ENCODE measurements at places on chromosomes 12 and 14.

GRCh38 chr12:95014554-95014953 is 11.1 kb upstream of the NDUFA12 start:
- no peak for DNase-seq

GRCh38 chr14:70045844-70046535 is 142.8 kb downstream of the SLC8A3 start:
- peak; percentile 81 for DNase-seq

DNA sequence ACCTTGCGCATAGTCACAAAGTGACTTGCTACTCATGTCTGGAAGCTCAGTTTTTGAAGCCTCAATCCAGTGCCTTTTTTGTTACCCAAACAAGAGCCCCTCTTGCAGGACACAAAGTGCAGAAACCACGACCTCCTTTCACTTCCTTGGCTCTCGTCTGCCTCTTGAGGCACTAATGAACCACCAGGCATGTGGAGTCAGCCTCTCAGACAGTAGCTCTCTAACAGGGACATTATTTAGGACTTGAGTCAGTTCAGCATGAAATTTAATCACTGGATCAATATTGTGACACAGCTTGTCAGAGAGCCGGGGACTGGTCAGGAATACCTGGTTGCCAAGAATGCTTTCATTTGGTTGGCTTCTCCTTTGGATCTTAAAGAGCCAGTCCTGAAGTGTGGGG is 46.7 kb downstream of the HSPB8 start:
- DNase-seq: no peak

DNA sequence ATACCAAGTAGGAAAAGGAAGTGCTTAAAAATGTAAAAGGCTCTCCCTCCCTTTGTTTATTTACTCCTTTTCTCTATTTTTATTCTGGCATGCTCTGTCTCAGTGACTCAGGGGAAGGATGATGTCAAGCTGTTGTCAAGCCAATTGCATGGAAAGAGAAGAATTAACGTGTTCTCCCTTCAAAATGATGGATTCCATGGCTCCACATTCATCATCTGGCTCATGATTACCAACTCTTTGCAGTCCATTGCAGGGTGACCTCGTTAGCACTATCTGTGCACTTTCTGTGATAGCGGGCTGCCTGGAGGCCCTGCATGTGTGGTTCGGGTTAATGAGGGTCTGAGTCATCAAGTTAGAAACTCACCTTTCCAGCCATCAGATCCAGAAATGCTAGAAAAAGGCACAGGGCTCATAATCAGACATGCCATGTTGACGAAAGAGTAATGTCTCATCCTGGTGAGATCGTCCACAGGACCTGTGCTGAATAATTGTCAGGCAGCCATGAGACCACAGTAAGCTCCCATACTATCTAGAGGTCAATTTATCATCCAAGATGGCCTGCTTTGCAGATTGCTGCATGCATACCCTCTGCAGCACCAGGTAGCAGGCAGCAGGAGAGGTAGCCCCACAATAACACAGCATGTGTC is 79.2 kb upstream of the BTG1 start:
- peak; percentile 66 for DNase-seq

DNA sequence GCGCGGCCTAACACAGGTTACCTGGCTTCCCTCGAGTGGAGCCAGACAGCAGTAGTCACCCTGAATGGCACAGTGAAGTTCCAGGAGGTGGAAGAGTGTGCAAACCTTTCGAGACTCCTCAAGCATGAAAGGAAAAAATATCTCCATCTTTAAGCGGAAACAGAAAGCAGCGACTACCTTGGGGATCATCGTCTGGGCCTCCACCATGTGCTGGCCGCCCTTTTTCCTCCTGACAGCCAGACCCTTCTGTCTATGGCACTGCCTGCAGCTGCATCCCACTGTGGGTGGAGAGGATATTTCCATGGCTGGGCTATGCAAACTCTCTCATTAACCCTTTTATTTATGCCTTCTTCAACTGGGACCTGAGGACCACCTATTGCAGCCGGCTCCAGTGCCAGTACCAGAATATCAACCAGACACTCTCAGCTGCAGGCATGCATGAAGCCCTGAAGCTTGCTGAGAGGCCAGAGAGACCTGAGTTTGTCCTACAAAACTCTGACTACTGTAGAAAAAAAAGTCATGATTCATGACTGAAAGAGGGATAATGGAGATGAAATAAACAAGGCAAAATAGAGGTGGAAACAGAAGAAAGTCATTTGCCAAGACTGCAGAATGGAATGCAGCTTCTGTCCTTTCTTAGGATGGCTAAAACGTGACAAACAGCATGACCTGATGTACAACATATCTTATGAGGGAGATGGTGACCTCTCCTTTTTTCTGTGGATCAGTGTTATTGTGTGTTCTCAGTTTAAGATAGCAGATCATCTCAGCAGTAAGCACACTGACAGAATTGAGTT is 2.4 kb upstream of the HEBP1 start:
- DNase-seq: peak; percentile 3

- DNase-seq: no peak
Measured at GRCh38 chr12:52944683-52945388, 4.1 kb upstream of the KRT18 start.

GRCh38 chr12:80183939-80184338 is 84.6 kb downstream of the OTOGL start:
- no peak for DNase-seq

GRCh38 chr14:65015391-65015790 is 28.7 kb downstream of the FNTB start:
- DNase-seq: no peak

- DNase-seq: no peak
Measured at GRCh38 chr12:45670346-45671065, 59.0 kb upstream of the ARID2 start.

DNA sequence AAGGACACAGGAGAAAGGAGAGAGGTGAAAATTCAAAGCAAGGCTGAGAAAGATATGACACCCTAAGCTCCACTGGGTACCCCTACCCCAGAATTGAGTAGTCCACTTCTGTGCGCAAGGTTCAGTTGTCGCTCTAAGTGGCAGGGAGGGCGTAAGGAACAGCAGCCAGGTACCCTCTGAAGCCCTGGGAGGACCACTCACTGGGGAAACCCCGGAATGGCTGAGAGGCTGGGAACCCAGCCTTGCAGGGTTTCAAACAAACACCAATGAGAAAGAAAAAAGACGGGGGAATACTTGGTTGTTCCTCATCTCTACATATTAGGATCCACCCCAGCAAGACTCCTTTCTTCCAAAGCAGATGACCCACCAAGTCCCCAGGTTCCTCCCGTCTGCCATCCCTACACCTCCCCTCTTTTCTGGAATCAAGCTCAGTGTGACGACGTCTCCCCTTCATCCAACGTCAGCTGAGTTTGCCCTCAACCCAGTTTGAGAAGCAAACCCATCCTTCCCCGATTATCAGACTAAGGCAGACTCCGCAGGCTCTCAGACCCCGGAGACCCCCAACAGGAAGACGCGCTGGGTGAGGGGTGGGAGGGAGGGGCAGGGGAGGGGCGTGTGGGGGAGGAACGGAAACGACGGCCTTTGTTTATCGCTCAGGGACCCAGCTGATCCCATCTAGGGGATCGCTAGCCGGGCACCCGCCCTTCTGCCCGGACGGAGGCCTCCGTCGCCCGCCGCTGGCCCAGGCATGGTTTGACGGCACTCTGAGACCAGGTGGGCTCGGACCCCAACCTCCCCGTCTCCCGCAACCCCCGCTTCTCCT is 795 bp downstream of the LMBR1L start:
- DNase-seq: no peak

DNA sequence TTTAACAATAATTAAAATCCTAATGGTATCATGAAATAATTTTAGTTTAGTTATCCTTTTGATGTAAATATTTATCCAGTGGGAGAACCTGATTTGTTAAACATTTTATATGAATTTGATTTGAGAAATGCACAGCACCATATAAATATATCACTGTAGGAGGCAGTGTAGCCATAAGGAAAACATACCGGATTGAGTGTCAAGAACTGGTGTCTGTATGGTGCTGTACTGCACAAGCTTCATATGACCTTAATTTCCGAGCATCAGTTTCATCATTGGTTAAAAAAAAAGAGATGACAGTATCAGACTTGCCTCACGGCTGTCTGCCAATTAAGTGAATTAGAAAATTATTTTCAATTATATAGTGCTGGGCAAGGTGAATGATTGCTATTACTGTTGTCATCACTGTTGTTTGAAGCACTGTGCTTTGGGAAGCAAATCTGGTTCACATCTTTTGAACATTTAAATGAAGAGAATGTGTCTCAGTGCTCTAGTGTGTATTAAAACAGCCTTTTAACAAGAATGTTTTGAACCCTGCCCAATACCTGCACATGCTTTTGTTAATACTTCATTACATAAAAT is 72.1 kb downstream of the TMTC2 start:
- no peak for DNase-seq

DNA sequence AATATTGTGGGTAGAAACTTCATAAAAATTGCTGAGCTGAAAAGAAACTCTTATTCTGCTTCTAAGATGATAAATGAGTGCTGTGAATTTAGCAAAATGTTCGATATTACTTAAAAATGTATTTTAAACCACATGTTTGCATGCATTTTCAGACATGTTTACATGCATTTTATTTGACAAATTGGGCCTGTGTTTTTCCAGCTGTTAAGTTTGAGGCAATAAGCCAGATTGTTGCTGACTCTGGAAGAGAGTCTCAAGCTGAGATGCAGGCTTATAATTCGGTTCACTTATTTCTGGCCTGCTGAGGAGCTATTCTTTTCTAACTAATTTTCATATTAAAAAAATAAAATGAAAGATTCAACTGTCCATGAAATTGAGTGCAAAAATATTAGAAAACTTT is 110.1 kb downstream of the SYNE2 start:
- DNase-seq: no peak

GRCh38 chr12:54991991-54992375 is 7.4 kb upstream of the TESPA1 start:
- no peak for DNase-seq

DNA sequence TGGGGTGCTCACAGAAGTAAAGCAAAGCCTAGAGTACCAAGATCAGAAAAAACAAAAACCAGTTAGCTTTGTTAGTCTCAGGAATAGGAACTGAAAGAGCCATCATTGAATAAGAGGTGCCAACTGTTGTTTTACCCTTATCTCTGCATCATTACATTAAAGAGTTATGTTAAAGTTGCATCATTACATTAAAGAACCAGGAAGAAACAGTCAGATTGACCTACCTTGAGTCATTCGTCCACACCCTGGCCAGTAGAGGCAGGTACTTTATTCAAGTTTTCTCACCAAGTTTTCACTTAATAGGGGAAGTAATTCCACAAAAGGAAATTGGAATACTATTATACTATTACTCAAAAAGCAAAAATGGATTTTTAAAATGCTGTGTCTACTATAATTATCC is 121.7 kb upstream of the CNOT2 start:
- DNase-seq: no peak

DNA sequence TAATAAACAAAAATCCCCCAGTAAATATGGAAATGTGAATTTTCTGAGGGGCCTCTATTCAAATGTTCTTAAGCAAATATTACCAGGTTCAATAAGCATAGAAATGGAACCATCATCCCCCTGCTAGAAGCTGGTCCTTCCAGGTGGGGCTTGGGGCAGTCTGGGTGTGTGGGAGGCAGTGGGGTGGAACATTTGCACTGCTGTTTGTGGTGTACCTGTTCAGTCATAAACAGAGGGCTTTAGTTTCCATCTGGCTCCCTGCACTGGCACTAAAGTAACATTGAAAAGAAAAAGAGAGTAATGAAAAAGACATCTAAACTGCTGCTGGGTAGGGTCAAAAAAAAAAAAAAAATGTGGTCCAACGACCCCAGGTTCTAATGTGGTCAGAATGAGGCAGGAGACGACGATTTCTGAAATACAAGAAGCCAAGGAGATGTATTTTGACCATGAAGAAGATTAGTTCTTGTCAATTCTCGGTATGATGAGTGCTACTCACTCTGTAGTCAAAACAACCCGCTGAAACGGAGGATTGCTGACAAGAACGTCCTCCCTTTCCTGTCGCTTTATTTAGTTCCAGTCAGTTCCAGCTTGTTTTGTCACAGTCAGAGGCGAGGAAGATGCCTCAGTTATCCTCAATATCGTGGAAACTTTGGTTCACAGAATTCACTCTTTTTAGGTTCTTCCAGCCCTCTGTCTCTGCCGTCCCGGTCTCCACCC is 44.2 kb upstream of the MANSC4 start:
- no peak for DNase-seq

DNA sequence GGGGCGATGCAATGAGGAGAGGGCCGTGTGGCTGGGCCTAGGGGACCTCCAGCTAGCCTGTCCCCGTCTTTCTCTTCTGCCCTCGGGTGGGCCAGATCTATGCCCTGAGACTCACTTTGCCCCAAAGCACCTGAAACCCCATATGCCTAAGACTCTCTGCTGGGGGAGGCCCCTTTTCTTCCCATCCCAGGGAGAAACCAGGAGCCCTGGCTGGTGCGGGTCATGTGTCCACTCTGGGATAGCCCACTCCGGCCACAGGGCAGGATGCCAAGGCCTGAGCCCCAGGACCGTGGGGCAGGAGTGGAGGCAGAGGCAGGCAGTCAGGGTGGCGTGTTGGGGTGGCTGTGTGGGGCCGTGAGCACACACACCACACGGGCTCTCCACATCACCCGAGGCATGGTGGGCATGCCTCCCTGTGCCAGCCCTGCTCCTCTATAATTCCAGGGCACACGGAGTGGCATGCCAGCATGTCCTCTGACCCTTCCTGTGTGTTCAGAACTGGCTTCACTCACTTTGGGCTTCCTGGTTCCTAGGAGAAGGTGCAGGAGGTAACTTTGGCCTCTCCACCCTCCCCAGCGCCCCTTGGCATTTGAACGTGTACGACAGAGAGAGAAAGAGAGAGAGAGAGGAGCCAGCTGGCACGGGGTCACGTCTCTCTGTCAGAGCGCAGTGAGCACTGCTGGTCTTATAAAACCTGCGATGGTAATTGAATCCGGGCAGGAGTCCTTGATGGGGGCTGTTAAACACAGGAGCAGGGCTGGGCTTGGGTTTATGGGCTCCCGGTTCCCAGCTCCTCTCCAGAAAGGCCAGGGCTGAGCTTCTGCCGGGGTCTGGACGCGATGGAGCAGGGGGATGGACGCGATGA is 144.2 kb downstream of the KIF26A start:
- DNase-seq: no peak

DNA sequence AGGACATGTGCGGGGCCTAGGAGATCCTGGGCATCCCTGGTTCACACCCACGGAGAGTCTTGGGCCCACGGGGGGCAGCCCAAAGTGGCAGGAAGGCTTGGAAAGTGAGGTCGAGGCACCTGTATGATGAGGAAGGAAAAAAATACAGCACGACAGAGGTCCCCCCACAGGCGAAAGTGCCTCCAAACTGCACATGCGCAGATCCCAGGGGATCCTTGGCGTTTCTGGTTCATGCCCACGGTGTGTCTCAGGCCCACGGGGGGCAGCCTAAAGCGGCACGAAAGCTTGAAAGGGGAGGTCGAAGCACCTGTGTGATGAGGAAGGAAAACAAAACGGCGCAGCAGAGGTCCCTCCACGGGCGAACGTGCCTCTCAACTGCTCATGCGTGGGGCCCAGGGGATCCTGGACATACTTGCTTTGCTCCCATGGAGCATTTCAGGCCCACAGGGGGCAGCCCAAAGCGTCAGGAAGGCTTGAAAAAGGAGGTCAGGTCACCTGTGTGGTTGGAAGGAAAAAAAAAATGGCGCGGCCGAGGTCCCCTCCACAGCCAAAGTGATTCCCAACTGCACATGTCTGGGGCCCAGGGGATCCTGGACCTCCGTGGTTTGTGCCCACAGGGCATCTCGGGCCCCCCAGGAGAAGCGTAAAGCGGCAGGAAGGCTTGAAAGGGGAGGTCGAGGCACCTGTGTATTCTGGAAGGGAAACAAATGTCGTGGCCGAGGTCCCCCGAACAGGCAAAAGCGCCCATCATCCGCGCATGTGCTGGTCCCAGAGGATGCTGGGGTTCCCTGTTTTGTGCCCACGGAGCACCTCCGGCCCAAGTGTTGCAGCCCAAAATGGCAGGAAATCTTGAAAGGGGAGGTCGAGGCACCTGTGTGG is 582.6 kb downstream of the ALG10 start:
- DNase-seq: no peak

Data from kidney tubule cell (primary cell).